Stimulated activated CD8-positive, alpha-beta memory T cell treated with anti-CD3 and anti-CD28 coated beads, Interleukin-2, amount 100 ng/mL, for 48 hours (primary cell): ENCODE measurements at places on chromosomes 2 and 18.

DNA sequence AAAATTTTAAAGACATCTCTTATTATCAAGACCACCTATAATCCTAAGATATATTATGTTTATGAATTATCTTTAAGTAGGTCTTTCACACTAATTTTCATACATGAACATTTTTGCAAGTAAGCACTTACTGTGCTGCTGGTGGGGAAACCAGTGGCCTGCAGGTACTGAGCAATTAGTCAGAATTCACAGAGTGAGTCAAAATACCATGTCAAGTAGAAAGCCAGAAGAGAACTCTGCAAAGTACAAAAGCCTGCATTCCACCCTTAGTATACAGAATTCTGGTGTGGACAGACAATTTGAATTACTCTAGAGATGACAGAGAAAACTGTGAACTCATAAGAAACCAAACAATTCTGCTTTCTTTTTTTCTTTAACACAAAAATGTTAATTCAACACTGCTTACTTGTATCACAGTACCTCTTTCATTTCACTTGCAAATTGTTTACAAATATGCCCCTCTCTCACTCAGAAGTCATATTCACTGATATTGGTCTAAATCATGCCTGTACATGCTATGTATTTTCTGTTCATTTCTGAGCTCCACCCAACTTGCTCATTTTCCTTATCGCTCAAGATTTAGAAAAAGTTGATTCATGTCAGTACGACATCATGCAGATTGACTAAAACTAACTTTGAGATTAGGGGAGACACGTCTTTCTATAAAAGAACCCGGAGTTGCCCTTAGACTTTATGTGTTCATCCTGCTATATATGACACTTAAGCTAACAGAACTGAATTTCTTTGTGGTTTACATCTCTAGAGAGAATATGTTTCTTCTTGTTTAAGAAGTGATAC is 182.9 kb downstream of the IKZF2 start:
- DNase-seq: no peak

- DNase-seq: no peak
Measured at GRCh38 chr2:16318051-16318450, 347.6 kb downstream of the CYRIA start.

GRCh38 chr2:26786207-26787028 is 562 bp downstream of the CENPA start:
- DNase-seq: no peak

DNA sequence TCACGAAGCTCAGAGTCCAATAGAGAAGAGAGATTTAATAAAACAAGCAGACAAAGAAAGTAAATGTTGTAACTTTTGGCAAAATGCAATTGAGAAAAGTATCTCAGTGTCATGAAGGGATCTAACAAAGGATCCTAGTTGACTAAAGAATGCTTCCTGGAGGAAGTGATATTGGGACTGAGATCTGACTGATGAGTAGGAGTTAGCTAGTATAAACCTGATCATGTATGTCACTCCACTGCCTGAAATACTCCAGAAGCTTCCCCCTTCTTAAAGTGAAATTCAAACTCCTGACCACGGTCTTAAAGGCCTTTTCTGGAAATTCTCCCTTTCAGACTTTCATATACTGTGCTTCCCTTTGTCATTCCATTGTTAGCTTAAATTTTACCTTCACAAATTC is 1102.4 kb upstream of the ZEB2 start:
- DNase-seq: no peak

DNA sequence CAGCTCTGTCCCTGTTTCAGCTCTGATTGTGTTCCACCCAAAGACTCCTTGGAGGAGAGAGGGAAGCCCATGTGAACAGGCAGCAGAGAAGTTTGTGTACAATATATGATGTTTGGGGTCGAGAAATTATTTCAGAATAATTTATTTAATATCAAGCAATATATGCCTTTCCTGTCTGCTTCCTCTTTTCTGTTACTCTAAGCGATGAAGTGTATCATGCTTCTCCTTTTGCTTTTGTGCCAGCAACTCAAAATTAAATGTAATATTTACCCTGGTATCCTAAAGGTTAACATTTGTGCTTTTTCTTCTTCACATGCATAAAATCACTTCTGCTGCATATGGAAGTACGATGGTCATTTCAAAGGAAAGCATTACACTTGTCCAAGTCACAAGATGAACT is 2.4 kb upstream of the NTSR2 start:
- no peak for DNase-seq

GRCh38 chr2:180177534-180177933 is 170.4 kb upstream of the CWC22 start:
- DNase-seq: no peak

DNA sequence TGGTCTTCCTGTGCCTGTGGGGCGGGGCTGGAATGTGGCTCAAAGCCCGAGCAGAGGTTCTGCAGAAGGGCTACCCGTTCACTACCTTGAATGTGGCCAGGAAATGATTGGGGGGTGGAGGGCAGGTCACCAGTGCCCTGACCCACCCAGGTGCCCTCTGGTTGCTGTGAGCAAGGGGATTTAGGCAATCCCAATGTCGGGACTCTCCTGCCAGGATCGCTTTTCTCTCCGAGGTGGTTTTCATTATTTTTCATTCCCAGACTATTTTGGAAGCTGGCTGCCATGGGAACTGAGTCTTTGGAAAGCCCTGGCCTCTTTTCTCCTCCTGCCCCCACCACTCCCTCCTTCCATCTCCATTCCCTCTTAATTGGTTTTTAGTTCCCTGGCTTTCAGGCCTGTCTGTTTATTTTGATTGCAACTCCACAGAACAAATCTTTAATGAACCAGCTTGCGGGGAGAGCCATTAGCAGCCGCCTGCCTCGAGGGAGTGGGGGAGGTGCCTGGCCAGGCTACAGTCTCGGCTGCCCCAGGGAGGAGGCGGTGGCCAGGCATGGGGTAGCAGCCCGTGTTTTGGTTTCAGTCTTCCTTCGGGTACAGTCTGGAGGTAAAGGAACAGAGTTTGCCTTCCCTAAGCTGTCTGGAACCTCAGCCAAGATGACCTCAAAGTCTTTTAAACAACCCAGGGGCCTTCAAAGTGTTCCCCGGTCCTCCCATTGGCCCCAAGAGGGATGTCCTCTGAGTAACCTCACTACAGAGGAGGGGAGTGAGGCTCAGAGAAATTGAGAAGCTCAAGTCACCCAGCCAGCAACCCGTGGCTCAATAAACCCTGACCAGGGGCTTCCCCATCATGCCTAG is 114.4 kb upstream of the HAAO start:
- DNase-seq: no peak

- DNase-seq: no peak
Measured at GRCh38 chr2:567865-568638, 109.2 kb downstream of the TMEM18 start.

DNA sequence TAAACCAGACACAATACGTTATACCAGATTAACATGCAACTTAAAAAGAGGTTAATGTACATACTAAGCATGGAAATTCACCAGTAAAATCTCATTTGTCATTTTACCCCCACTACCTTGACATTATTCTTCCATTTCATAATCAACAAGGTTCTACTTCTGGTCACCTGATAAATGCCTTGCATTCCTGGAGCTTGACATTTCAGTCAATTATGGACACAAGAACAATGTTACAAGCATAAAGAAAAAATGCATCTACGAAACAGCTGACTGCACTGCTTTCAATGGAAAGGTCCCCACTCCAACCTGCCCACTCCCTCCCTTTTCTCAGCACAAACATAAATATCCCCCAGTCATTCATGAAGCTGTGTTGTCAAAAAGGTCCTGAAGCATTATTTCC is 31.4 kb downstream of the ARL5A start:
- DNase-seq: no peak

GRCh38 chr2:178498137-178498536 is 17.9 kb downstream of the PLEKHA3 start:
- DNase-seq: no peak

DNA sequence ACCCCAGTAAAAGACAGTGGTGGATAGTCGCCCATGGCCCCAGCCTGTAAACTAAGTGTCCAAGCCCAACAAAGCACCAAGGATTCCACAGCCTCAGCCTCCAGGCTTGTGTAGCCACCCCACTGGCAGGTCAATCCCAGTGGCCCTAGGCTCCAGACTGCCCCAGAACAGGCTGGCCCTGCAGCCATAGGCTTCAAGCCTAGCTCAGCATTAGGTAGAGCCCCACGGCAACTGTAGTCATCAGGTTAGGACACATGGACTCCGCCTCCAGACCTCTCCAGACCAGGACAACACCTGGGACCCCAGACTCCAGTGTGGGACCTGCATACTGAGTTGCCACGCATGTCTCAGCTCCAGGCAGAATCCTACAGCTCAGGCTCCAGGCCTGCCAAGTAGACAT is 1590.6 kb upstream of the DDX18 start:
- no peak for DNase-seq

DNA sequence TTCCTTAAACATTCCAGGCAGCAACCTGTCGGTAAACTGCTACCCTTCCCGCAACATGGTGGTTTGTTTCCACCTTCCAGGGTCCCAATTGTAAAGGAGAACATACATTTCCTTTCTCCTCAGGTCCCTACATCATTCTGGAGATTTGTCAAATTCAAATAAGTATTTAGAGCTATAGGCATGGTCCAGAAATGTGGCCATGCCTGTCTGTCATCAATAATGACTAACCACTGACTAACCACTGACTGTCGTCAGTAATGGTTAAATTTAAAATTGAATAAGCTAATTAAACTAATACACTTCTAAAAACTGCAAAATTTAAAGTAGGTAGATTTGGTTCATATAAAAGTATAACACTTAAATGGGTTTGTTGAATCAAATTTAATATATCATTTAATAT is 984.0 kb upstream of the SLC39A10 start:
- DNase-seq: no peak

- no peak for DNase-seq
Measured at GRCh38 chr2:221254299-221254698, 317.8 kb downstream of the EPHA4 start.

DNA sequence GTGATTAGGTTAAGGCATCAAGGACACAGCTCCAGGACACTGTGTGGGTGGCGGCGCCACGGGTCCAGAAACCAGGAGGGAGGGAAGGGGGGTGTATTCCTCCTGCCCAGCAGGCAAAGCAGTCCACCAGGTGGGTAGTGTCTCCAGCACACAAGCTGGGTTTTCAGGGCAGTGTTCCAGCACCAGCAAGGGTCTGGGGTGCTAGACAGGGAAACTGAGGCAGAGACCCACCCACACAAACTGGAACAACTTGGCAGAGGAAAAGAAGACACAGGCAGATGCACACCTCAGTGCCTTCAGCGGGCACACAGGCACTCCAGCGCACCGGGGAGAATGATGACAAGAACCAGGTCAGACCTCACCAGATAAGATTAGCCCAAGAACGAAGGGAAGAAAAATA is 28.4 kb upstream of the GNAL start:
- DNase-seq: no peak

DNA sequence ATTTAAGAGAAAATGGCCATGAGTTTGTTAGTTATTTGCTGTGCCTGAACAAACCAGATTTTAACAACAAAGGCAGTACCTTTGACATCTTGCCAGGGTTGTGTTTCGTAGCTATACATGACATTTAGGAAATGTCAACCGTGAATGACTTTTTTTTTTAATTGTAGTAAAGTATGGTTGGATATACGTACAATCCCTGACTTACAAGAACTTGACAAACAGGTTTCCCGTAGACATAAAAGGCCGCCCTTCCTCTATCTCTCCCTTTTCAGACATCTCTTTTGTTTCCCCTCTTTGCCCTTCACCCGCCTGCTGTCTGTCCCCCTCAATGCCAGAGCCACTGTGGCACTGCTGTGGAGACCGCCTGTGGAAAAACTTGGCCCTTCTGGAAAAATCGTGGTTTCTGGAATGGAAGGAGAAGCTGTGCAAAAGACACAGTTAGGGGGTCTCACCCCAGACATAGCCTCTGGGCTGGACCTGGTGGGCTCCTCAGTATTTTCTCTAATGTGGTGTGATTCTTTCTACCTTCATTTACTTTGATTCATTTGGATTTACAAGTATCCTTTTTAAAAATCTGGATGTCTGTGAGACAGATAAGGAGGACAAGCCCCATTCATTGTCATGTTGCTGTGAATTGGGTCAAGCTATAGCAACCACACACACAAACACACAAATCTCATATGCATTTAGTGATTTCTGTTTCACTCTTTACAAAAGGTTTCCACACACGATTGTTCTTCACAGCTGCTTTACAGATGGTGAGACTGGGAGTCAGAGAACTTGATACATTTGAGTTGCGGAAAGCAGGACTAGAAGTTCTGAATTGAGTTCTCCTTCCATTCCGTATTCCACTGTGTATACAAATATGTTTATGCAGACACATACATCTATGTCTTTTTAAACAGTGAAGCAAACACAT is 48.6 kb downstream of the SPATS2L start:
- DNase-seq: no peak

- no peak for DNase-seq
Measured at GRCh38 chr2:167929484-167929883, 317.9 kb downstream of the STK39 start.

DNA sequence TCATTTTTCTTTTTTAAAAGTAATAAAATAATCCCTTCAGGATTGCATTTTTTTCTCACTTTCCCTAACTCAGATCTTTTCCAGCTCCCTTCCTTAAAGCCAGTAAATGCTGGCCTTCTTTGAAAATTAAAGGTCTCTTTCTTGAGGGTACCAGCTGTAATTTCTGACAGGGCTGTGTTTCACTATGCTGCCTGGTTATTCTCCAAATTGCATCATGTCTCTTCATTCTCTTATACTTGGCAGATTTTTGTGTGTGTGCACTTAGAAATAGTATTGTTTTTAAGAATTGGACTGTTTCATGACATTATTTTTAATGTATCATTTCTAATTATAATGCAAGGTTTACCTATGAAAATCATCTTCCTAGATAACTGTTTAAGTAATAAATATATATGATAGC is 72.0 kb upstream of the EPB41L5 start:
- no peak for DNase-seq

DNA sequence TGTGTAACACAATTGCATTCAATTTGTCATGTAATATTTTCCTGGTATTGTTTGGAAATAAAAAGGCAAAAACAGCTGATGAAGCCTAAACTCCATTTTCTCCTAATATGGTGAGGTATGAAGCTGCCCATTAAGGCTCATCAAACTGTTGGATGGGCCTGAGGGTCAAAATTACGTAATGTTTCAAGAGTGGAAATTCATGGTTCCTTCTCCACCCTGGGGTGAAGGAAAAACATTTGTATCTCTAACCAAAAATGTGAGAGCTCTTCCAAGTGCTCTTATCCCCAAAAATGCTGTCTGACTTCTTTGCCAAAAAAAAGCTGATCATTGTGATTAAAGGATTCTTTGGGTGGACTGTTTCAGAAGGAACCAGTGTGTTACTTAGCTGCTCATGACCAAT is 91.8 kb downstream of the ARHGAP28 start:
- no peak for DNase-seq

DNA sequence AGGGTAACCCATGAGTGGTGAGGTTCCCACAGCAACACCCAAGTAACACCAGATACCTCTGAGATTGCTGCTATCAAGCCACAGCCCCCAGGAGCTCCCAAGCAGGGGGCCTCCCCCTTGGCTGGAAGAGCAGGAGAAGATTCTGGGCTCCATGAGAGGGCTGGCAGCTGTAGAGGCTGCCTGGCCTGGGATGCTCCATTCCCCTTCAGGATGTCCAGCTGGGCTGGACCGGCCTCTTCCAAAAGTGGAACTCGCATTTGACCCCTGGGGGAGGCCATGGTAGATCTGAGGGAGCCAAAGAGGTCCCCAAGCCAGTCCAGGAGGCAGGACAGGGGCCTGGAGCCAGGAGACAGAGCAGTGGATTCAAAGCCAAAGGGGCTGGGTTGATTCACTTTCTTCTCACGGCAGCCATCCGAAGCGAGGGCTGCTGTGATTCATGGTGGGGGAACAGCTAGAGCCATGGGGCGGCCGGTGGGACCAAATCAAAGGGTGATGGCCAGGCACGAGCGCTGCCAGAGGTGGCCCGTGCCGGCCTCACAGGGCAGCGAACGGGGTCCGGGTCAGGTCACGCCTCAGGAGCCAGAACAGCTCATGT is 95.3 kb upstream of the ID2 start:
- no peak for DNase-seq

GRCh38 chr2:74707837-74708236 is 53.8 kb downstream of the SEMA4F start:
- no peak for DNase-seq
